Glomerular endothelial cell (primary cell): ENCODE measurements at places on chromosomes 2 and 18. TPM values are rescaled to one million over a fixed set of nuclear protein-coding genes. Genes with fewer than 3 reads are reported as not detected.

The CAPN14 gene
- total RNA-seq = 0.15 and 0.35 TPM in 2 replicates

The POLE4 gene
- 8.6 and 10.2 TPM in 2 replicates for total RNA-seq

The PDCD1 gene
- total RNA-seq = not detected in 2 replicates

The TUBA3E gene
- total RNA-seq = not detected in 2 replicates

The PDE1A gene
- total RNA-seq = 0.06 TPM in 1 of 2 replicates, not detected in the other

The PROKR1 gene
- total RNA-seq = not detected in 2 replicates

The CTNNA2 gene
- not detected in 2 replicates for total RNA-seq

The TMEM37 gene
- 2.2 and 5.5 TPM in 2 replicates for total RNA-seq

The LINC00305 gene
- total RNA-seq = 2.6 TPM in 1 of 2 replicates, not detected in the other

The PSMA8 gene
- not detected in 2 replicates for total RNA-seq
